ENCODE measurements at places on chromosomes 1 and 21.
A peak's percentile ranks its signal among the peaks of the same experiment; 100 is the strongest.

DNA sequence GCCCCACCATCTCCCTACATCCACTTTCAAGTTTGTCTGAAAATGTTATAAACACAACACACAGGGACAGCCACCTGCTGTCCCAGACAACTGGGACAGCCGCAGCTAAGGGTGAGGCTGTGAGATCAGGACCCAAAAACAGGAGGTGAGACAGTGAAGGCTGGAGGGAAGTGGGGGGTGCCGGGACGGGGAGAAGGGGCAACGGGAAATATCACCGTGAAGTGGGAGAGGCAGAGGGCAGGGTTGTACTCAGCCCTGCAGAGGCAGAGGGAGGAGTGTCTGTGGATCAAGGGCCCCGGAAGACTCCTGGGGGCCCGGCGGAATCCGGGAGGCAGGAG is 114.4 kb downstream of the CASZ1 start:
- no peak for DNase-seq

DNA sequence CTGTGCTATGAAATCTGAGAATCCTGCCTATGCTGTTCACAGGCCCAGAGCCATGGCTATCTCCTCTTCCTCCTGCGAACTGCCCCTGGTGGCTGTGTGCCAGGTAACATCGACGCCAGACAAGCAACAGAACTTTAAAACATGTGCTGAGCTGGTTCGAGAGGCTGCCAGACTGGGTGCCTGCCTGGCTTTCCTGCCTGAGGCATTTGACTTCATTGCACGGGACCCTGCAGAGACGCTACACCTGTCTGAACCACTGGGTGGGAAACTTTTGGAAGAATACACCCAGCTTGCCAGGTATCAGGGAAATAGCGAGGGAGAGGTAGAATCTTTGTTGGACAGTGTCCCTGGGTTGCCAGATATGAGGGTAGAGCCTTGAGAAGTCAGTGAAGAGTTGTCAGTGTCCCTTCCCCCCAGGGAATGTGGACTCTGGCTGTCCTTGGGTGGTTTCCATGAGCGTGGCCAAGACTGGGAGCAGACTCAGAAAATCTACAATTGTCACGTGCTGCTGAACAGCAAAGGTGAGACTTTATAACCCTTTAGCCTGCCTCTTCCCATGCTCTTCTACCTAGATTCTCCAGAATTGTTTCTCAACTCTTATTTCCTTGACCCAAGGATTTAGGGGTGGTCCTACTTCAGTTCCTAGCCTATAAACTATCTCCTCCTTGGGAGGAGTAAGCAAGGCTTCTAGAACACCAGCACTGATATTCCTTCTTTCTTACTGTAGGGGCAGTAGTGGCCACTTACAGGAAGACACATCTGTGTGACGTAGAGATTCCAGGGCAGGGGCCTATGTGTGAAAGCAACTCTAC is 1.4 kb downstream of the NIT1 start:
- peak; percentile 28 for DNase-seq

DNA sequence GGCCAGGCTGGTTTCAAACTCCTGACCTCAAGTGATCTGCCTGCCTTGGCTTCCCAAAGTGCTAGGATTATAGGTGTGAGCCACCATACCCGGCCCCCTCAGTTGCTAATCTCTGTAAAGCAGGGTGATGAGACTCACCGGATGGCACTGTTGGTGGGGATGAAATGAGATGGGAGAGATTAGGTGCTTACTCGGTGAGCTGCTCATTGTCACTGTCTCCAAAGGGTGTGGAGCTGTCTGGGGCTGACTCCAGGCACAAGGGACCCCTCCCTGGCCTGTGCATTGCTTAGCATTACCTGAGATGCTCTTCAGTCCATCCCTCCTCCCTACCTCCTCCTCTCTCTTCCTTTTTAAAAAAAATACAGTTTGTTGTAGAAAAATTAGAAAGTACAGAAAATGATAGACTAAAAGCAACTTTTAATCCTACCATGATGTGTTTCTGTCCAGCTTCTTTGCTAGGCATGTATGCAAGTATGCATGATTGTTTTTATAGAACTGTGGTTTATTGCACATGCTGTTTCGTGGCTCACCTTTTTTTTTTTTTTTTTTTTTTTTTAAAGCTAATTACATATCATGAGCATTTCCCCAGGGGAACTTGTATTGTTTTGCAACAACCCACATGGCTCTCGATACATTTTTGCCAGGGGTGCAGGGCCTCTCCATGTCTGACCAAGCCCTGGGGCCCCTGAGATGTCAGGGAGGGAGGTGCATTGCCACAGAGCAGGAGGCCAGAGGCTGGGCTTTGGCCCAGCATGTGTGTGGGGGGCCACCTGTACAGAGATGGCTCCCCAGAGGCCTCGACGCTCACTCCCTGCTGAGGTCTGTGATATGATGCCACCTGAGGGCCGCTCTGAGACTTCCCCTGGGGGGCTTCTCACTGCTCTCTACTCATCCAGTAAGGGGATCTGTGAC is 55.4 kb downstream of the ARHGEF10L start:
- no peak for DNase-seq

- DNase-seq = no peak
Observed at GRCh38 chr1:71294178-71294577, 213.3 kb upstream of the ZRANB2 start.

DNA sequence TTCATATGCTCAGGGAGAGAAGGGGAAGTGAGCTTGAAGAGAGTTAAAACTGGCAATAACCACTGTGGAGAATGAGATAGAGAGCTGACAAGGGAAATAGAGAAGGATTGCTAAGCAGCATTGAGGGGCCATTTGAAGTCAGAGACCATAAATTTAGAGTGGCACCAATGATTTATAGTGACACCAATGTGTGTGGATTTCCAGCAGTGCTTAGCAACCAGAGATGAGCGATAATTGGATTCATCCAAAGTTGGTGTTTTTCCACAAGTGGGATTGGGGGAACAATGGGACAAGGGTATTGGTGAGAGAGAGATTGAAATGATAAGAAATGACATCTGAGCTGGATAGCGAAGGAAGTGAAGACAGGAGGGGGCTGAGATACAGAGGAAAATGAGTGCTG is 114.1 kb downstream of the C1orf94 start:
- DNase-seq = no peak

GRCh38 chr1:209810783-209811182 is 4.8 kb upstream of the IRF6 start:
- DNase-seq = no peak

DNA sequence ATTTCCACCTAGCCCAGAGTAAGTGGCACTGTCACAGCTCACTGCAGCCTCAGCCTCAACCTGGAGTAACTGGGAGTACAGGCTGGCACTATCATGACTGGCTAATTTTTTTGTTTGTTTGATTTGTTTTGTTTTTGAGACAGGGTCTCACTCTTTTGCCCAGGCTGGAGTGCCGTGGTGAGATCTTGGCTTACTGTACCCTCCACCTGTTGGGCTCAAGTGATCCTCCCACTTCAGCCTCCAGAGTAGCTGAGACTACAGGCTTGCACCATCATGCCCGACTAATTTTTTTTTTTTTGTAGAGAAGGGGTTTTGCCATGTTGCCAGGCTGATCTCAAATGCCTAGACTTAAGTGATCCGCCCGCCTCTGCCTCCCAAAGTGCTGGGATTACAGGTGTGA is 2.5 kb downstream of the UCK2 start:
- DNase-seq = no peak

GRCh38 chr1:94321662-94322061 is 84.3 kb upstream of the ARHGAP29 start:
- DNase-seq = no peak

DNA sequence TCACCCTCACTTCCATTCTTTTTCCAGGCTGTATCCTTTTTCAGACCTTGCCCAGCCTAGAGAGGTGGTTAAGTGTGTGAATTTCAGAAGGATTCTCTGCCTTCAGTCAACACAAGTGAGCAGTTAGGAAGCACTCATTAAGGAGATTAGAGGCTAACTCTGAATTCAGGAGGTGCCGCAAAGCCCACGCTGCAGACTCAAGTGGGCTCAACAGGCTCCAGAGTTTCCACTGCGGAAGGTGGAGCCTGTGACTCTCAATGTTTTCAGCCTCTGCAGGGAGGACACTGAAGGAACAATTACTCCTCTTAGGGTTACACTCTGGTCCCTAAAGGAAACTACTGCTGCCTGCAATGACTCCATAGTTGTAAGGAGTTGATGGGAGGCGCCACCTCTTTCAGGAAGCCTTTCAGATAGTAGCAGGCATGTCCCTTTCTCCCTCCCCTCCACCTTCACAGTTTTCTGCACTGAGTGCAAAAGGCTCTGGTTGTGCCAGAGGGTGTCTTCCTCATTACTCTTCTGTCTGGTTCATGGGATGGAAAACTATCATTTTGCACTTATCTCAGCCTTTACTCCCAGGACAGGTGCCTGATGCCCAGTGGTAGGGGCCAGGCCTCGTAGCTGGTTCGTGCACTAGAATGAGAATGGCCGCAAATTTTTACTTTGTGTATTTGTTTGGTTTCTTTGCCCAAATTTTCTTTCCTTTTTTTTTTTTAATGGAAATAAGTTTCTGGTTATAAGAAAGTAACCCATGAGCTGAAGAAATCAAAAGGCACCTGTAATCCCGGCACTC is 55.2 kb upstream of the SELENON start:
- no peak for DNase-seq

GRCh38 chr1:235938709-235939479 is 72.2 kb upstream of the LYST start:
- DNase-seq = no peak

GRCh38 chr1:208737922-208738321 is 493.7 kb upstream of the PLXNA2 start:
- DNase-seq = no peak

DNA sequence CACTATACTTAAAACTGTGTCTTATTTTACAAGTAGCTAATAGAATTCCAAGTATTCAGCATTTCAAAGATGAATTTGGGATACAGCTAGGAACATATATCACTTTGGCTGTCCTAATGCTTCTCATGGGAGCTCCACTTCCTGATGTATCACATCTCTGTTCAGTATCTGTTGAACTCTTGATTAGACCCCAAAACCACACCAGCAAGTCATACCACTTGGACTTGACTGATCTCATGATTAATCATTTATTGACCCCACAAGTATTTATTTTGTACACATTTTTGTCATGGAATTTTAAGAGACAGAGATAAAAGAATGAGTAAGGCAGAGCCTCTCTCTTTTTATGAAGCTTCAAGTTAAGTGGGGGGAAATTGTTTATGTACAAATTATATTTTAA is 30.0 kb downstream of the TMPRSS15 start:
- DNase-seq = no peak

DNA sequence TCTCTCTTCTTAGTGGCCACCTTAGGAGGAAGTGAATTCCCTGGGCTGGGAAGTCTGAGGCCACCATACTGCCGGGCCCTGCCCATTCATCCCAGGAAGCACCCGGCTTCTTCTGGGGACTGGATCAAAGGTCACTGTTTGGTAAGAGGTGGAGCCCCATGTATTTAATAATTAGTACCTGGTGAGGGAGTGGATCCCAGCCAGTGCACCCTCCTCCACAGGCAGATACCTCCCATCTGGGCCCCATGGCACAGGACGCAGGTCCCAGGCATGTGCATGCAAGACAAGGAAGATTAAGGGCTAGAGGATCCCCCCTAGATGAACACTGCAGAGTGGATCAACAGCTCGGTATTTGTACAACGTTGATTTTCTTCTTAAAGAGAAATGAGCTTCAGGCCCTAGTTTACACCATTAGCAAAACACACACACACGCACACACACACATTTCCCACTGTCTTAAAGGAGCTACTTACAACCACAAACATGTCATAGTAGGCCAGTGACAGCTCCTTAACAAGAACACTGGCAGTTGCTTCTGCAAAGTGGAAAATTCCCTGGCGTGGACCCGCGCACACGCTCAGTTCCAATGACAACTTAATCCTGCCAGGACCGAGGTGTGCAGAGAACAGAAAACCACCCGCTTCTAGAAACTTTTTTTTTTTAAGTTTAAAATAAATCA is 90.7 kb downstream of the MRPL37 start:
- DNase-seq = no peak

GRCh38 chr1:221419513-221420095 is 322.3 kb downstream of the DUSP10 start:
- peak; percentile 83 for DNase-seq

- peak; percentile 66 for DNase-seq
Observed at GRCh38 chr1:201266774-201267173, 16.5 kb upstream of the PKP1 start.

DNA sequence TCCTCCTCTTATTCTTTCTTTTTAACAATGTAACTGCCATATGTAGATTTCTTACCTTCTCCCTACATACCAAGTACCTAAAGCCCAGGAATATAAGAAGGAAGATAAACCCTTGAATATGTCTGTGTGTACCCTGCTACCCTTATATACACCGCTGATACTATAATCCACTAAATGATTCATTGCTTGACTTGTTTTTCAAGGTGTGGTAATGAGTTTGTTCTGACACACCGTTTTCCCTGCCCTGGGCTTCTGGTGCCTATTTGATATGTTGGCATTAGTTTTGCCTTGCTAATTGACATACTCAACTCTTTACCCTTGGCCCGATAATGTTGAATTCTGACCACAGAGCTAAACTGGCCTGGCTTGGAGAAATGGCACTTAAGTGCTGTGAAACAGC is 64.3 kb downstream of the IL23R start:
- DNase-seq = no peak

GRCh38 chr1:110186558-110186957 is 23.6 kb upstream of the KCNC4 start:
- no peak for DNase-seq

DNA sequence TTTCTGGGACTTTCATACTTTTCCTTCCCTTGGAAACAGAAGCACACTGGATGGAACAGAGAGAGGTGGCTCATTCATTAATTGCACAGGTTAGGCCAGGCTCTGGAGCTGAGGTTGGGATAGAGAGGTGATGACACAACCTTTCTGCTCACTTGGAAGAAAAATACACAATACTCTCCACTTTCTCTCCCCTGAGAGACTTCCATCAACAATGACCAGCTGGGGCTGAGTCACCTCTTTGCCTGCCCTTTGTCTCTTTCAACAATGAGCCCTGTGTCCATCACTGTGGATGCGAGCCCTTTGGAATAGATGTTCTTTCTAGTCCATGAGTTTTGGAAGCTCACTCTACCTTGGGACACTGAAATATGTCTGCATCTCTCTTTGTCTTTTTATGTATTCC is 43.1 kb downstream of the ATP2B4 start:
- DNase-seq = no peak

- DNase-seq = peak; percentile 49
Observed at GRCh38 chr1:187051618-187052232, 223.0 kb downstream of the PLA2G4A start.

- DNase-seq = no peak
Observed at GRCh38 chr1:14625996-14626395, 27.5 kb downstream of the KAZN start.

- no peak for DNase-seq
Observed at GRCh38 chr1:179955287-179955680, 674 bp downstream of the CEP350 start.

- DNase-seq = no peak
Observed at GRCh38 chr1:213586587-213586972, 401.2 kb upstream of the PROX1 start.

GRCh38 chr1:53956308-53957168 is 10.4 kb downstream of the LRRC42 start:
- no peak for DNase-seq

GRCh38 chr1:86472767-86473166 is 4.0 kb downstream of the CLCA1 start:
- no peak for DNase-seq

Measured in astrocyte of the cerebellum (primary cell).